GM19239 (cell line): ENCODE measurements at places on chromosomes 1 and 21.

GRCh38 chr1:50976890-50977574 is 7.0 kb downstream of the CDKN2C start:
- DNase-seq = no peak

DNA sequence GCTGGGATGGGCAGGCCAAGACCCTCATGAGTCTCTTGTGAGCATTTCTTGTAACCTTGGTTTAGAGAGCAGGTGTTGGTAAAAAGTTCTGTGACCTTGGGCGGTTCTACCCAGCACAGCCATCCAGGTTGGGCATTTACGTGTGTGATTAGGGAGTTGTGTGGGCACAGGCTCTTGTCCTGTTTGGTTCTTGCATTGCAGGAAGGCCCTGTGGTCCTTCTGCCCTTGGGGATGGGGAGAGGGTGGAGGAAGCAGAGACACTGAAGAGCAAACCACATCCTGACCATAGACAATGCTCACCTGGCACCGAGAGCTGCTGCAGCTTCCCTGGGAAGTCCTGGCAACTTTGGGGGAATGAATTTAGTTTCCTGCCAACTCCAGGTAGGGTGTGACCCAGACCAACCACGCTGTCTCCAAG is 25.6 kb downstream of the RNF187 start:
- DNase-seq = no peak

- no peak for DNase-seq
Observed at GRCh38 chr1:230816018-230816417, 52.3 kb downstream of the C1orf198 start.

DNA sequence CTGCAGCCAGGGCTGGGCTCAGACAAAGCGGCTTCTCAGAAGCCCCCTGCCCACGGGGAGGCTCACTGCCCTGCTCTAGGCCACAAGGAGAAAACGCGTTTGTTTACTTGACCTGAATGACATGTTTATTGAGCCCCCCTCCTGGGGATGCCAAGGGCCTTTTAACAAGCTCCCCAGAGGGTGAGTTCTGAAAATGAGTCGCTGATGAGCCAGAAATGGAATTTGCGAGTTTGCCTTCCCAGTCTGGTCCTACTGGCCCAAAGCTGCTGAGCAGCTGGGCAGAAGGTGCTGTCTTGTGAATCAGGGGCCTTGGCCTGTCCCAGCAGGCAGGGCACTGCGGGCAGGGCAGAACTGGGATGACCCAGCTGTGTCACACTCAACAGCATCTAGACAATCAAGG is 120.6 kb downstream of the SYF2 start:
- DNase-seq = no peak

DNA sequence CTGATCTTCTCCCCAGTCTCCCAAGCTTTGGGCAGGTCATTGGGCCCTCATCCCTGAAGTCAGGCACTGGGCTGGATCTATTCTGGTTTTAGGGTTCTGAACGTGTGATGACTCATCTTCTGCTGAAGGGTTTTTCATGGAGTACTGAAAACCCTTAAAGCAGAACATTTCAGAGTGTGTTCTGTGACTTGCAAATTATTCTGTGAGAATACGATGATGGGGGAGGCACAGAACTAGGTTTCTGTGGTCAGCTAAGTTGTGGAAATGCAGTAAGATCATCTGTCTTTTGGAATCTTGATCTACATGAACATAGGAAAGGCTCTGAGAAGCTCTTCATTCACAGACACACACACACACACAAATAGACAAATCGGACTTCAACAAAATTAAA is 46.2 kb downstream of the NAV1 start:
- no peak for DNase-seq

DNA sequence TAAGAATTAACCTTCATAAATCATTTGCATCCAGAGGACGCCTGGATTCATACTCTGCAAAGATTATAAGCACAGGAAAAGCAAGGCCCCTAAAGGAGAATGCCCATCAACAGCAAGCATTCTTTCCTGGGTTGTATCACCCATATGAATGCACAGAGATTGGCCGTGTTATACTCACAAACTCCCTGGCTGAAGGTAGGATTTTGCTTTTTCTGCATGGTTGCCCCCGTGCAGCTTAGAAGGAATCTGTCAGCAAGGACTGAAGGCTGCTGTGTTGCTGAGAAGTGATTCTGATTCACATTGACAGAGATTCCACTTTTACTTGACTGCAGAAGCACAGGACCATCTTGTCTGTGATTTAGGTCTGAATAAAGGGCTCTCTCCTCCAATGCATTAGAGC is 283.0 kb downstream of the LRRIQ3 start:
- DNase-seq = no peak

DNA sequence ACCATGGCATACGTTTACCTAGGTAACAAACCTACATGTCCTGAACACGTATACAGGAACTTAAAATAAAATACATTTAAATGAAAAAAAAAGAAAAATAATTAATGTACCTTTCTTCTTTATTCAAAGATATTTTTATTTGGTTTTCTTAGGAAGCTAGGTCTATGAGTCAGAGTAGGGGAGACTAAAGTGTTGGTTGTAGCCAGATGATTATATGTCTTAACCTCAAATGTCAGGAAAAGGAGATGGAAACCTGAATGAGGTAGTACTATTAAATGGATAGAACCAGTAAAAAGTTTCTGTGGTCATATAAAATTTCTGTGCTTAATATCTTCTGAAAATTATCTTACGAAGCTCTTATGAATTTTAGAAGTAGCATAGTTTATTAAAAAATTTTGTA is 275.8 kb downstream of the KCTD3 start:
- DNase-seq = no peak

DNA sequence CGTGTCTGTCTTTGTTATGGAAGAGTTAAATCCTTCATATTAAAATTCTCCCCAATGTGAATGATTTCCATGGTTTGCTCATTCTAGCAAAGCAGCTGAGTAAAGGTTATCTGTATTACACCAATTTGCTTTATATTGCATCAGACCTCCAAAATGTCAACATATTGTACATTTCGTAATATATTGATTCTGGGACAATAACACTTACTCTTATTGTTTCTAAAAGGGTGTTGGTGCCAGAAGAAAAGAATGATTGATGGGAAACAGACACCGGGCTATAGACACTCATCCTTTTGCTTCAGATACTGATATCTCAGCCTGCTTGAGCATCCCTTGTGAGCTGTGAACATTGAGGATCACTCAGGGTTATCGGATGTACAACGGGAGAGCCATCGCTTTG is 7.0 kb downstream of the NTNG1 start:
- no peak for DNase-seq

DNA sequence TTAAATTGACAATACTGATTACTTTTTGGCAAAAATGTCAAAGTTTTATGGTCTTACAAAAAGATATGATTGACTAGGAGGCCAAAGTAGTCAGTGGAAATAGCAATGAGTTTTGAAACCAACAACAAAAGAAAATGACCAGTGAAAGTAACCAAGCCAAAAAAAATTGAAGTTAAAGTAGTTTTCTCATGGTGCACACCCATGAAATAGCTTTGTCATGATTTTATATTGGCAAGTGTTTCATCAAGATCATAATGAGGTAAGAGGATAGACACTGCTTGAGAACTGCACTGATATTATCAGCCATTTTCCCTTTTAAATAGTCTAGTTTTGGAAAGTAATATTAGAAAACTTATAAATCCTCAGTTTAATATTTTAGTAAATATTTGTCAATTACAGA is 206.2 kb upstream of the ADAMTS5 start:
- DNase-seq = no peak

DNA sequence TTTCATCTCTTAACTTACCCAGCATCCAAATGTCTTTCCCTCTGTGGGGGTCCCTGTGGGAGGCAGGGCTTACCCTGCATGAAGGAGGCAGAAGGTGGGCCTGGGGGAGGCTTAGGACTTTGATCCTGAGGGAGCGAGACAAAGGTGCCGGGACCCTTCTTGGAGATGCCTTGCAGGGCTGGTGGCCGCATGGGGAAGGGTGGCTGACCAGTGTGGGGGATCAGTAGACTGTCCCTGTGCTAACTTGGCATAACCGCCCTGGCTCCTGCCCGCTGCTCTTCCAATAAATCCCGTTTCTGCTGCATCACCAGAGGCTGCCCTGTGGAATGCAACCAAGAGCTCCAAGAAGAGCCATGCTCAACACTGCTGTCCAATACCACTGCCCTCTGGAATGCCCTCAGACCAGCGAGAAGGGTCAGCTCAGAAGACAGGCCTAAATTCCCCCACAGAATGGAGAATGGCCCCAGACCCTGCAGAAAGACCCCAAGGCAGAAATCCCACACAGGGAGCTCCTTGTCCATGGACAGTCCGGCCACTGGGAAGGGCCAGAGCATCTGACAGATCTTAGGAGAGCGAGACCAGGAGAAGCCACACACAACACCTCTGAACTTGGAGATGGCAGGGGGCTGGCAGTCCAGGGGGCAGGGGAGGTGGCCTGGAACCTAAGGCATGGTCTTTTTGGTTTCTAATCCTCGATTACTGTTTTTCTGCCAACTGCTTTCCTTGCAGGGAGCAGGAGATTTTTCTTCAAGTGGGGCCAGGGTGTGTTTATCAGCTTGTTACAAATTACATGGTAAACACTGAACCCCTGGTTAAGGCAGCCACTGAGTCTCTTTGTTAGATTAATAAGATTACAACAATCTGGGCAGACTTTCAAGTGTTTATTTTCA is 46.7 kb upstream of the DMRTB1 start:
- no peak for DNase-seq

GRCh38 chr1:62175568-62176179 is 19.0 kb upstream of the L1TD1 start:
- DNase-seq = no peak

DNA sequence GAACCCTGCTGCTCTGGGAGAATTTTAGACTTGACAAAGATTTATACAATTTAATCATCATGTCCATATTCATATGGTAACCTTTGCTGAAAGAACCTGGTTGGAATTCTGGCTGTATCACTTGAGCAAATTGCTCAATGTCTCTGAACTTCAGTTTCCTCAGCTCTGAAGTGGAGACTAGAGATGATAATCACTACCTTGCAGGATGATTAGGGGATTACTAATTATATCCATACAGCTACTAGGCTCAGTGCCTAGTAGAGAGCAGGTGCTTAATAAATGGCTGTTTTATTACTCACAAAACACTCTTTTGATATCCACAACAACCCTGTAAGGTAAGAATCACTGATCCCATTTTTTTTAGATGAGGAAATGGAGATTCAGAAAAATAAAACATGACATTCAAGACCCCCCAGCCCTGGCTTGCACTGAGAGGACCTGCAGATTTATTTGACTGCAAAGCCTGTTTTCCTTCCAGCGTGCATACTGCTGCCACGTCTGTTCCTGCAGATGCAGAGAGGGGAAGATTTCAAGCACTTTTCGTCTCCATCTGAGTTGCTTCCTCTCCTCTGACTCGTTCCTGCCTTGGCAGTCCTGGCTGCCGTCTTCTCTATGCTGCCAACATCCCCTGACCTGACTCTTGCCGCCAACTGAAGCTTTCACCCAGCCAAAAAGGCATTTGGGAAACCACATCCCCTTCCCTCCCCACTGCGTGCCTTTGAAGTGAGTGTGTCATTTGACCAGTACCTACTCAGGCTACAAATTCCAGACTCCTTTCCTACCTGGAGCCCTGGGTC is 203.0 kb downstream of the PLPP3 start:
- no peak for DNase-seq

- no peak for DNase-seq
Observed at GRCh38 chr1:218273762-218274479, 11.2 kb upstream of the RRP15 start.

GRCh38 chr1:196034080-196034706 is 574.0 kb downstream of the KCNT2 start:
- no peak for DNase-seq

DNA sequence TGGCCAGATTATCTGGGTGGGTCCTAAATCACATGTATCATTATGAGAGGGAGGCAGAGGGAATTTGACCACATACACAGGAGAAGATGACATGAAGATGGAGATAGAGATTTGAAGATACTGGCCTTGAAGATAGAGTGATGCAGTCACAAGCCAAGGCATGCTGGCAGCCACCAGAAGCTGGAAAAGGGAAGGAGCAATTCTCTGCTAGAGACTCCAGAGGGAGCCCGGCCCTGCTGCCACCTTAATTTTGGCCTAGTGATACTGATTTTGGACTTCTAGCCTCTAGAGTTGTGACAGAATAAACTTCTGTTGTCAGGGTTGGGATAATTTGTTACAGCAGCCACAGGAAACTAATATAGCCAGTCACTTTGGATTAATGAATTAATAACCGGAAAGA is 2.2 kb upstream of the PRDM2 start:
- no peak for DNase-seq

GRCh38 chr1:67559222-67559700 is 125.7 kb upstream of the GADD45A start:
- DNase-seq = no peak

DNA sequence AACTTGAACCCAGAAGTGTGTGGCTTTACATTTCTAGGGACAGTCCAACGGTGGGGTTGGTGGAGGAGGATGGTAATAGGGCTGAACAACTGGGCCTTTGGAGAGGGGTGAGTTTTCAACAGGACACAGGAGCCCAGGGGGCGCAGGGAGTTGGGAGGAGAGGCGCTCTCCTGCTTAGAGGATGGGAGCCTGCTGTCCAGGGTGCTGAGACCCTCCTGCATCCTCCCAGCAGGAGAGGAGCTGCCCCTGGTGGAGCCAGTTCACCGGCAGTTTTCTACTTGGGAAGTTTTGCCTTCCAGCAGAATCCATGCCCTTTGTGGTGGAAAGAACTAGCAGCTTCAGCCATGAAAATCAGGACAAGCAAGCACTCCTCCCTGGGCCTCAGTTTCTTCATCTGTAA is 8.6 kb downstream of the KCNC4 start:
- no peak for DNase-seq

GRCh38 chr1:19596065-19596713 is 47.9 kb upstream of the NBL1 start:
- DNase-seq = no peak

DNA sequence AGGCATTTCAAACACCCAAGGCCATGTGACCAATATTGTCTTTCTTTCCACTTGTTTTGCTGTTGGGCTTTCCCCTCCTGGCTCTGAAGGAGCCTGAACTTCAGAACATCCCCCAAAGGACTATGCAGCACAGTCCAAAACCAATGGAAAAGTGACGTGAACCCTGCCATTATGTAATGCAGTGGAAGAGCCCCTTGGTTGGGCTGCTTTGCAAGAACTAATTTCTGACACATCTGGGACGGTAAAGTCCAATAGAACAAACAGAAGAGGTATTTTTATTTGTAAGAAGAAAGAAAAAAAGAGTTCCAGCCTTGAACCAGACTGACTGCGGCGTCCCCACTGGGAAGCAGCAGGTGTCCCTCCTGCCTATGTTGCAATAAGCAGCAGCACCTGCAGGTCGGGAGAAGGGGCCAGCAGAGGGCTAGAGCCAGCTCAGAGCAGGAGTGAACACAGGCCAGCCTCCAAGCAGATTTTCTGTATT is 116.7 kb downstream of the CDC7 start:
- no peak for DNase-seq

- no peak for DNase-seq
Observed at GRCh38 chr1:57843760-57844159, 419.9 kb upstream of the DAB1 start.

DNA sequence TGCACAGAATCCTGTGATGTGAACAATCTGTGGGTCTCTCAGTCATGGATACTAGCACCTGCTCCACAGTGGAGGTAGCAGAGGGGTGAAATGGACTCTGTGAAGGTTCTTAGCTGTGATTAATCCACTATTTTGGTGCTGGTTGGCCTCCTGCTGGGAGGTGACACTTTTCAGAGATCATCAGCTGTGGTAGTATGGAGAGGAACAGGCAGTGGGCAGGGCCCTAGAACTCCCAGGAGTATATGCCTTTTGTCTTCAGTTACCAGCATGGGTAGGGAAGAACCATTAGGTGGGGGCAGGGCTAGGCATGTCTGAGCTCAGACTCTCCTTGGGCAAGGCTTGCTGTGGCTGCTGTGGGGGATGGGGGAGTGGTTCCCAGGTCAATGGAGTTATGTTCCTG is 54.0 kb upstream of the KCNJ15 start:
- DNase-seq = no peak
